ENCODE measurements at places on chromosomes 3 and 15. TPM values are rescaled to one million over a fixed set of nuclear protein-coding genes. Genes with fewer than 3 reads are reported as not detected.

DNA sequence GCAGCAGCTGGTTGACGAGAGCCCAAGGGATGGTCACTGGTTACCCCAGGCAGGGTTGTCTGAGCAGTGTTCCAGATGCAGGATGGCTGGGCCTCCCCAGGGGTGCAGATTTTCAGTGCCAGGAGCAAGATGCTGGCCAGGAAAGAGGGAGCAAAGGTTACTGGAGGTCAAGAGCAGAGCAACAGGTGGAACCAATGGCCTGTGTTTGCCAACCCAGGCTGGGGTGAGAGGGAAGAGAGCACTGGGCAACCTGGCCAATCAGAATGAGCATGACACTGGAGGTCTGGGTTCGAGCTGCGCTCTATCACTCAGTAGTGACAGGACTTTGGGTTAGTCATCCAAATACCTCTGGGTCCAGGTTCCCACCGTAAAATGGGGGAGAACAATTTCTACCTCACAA is 90.6 kb upstream of the TLE3 start:
- no peak for DNase-seq

DNA sequence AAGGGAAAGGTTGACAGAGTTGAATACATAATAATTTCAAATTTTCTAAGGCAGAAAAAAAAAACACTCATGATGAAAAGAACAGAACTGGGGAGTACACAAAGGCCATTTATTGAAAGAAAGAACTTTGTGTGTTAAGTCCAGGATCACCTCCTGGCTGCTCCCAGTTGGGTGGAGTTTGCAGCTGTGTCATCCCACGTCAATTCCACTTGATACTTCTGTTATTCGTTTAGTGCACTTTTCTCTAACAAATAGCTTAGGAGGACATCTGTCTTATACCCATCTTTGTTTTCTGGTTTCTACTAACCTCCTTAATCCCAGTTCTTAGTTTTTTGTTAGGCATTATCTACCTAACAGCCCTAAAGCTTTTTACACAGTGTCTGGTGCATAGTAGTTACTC is 44.7 kb downstream of the SGO1 start:
- DNase-seq, result peak; percentile 89

GRCh38 chr15:85097725-85098124 is 116.1 kb downstream of the PDE8A start:
- no peak for DNase-seq

DNA sequence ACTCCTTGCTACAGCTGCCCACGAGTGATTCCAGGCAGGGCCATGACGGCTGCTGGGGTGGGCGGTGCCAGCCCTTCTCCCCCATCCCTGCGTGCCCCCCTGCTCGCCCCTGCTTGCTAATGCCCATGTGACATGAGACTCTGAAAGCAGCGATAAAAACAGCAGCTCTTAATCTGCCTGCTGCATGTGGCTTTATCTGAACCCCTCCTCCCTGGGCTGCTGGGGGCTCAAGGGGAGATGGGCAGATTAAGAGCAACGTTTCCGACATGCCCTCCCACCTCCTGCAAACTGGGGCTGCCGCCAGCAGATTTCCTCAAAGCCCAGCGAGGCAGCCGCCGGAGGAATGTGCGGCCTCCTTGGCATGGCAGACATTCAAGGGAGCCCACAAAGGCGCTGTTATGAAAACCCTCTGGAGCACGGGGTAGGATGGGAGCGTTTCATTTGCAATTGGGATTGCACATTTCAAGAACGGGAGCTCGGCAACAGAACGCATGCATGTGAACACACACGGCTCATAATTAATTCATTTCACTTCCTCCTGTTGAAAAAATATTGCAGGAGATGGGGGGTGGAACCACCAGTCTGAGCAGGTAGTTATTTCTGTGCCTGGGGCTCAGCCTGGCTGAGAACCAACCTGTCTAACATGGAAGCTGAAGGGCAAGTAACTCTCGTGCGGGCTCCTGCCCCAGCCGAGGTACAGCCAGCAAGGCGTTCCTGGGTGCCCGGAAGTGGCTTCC is 504.2 kb upstream of the PROK2 start:
- DNase-seq, result peak; percentile 85

KLHL6 gene
- total RNA-seq, result 4.2 TPM

GPR149 gene
- total RNA-seq, result 0.41 TPM
